Right forelimb (tissue), 1 donor: ENCODE measurements at places on chromosomes 5 and 9.

GRCh38 chr9:136344544-136345280, 17.4 kb downstream of the GPSM1 start:
- no peak for DNase-seq

- DNase-seq = no peak
Measured at GRCh38 chr5:181241393-181241975, 2.2 kb downstream of the RACK1 start.

GRCh38 chr5:39843767-39844166, 419.0 kb upstream of the DAB2 start:
- DNase-seq = no peak

DNA sequence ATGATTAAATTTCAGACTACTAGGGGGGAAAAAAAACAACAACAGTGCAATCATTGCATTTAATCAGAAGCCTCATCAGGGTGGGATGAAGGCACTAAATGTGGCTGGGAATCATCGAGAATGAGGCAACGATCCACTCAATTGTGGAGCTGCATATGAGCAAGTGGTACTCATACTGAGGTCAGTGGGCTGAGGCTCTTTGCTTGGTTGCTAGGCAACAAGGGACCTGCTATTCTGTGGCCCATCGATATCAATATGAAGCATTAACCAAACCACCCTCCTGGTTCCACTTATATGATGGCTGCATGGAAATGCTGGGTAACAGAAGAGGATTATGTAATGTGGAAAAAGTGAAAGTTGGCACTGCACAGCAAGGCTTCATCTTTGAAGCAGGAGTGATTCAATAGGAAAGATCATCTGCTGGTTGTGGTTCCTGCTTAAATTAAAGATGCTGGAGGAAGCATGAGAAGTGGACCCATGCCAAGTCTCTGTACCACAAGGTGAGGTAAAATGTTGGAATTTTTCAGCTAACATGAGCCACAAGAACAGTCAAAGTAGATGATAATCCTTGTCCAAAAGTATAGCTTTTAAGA, 159.8 kb upstream of the HMHB1 start:
- no peak for DNase-seq

DNA sequence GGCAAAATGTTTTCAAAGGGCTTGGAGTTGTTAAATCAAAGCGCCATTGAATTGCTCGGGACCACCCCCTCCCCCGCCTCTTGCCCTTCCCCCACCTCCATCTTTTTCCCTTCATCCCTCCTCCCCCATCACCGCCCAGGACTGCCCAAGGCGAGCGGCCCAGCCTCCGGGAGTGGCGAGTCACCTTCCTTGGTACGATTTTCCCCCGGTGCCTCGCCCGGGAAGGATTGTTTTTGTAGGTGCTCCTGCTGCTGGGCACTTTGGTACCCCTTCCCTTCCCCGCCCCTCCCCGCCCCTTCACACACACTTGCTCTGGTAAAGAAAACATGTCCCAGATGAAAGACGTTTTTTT, 61.2 kb downstream of the TMEM174 start:
- DNase-seq = no peak

DNA sequence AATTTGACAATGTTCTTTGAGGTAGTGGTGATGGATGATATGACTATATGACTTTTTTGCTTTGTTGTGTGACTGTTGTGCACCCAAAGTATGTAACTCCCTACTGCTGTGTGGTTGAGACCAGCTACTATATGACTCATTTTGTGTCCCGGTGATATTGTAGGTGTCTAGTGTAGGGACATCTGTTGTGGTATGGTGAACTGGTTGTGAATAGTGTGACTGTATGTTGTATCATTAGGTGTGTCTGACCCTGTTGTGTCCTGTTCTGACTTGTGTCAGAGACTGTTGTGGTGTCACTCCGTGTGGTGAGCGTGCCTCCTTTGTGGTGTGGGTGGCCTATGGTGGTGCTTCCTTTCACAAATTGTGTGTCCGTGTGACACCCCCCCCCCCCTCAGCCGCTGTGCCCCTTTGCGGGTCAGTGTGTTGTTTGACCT, 11.2 kb upstream of the CXXC5 start:
- peak; percentile 58 for DNase-seq

GRCh38 chr5:11869203-11869602, 35.0 kb downstream of the CTNND2 start:
- DNase-seq = no peak

DNA sequence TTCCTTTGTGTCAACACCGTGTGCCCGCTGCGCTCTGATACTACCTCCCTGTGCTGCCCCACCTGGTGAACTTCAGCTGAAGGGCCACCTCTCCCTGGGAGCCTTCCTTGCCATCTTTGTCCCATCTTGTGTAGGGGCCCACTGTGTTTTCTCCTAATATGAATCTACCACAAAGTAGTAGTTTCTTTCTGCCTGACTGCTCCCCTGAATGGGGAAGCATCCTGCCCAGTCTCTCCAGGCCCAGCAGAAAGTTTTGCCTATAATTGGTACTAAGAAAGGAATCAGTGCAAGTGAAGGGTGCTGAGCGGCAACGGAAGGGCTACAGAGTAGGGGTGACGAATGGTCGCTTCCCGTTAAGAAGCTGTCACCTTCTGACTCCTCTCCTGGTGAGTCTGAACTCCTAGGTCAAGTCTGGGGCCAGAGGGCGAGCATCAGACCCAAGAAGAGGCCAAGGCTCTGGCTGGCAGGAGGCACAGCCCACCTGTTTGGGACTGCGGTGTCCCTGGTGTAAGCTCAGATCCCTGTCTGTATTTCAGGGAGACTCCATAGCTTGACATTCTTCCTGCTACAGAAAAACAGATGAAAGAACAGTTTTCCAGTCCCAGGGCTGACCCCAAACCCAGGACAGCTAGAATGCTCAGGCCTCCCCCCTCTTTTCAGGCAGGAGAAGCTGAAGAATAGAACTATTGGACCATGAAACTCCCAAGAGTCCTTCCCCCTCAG, 24.1 kb downstream of the WWC1 start:
- no peak for DNase-seq

DNA sequence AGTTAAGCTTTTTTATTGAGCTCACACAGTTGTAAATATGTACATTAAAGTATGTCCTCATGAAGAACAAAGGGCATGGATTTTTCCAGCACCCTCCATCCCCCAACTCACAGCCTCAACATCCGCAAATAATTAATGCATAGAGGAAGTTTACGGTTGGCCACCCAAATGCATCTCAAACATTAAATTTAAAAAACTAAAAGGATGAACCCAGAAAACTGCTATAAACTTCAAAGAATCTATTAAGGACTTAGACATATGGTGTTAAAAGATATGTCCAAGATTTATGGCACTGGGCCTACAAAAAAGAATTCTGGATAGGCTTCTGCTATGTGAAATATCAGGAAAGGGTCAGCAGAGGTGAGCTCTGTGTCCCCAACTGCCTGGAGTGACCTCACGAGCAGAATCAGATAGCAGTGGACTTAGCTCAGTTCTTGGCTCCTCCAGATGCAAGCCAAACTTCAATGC, 54.0 kb upstream of the TNC start:
- no peak for DNase-seq

DNA sequence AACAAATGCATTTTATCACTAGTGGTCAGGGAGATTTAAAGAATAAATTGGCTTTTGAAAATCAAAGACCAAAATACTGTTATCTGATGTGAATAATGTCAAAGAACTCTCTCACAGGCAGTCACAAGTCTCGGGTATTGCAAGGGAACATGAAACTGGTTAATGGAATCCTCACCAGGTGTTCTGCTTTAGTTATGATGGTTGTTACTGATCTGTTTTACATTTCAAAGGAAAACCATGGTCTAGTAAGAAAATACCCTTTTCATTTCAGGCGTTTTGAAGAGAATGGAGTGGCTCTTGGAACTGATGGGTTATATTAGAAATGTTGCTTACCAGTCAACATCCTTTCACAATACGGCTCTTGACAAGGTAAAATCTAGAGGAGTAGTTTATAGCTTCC, 43.4 kb downstream of the HACD4 start:
- no peak for DNase-seq

- no peak for DNase-seq
Measured at GRCh38 chr5:137113161-137113560, 386.0 kb downstream of the SPOCK1 start.

- DNase-seq = no peak
Measured at GRCh38 chr9:104618104-104618503, at the start of gene OR13C9. Gene OR13C9 (minus strand): TSS chr9:104618204. CDS start chr9:104618204, 0 bp downstream.

GRCh38 chr5:116360008-116360853, 214.4 kb downstream of the SEMA6A start:
- no peak for DNase-seq

- DNase-seq = no peak
Measured at GRCh38 chr5:149904977-149905376, 39.6 kb downstream of the PDE6A start.

- DNase-seq = peak; percentile 57
Measured at GRCh38 chr5:80672140-80672736, 17.5 kb upstream of the DHFR start.

GRCh38 chr9:82829818-82830217, 233.1 kb downstream of the RASEF start:
- DNase-seq = no peak

DNA sequence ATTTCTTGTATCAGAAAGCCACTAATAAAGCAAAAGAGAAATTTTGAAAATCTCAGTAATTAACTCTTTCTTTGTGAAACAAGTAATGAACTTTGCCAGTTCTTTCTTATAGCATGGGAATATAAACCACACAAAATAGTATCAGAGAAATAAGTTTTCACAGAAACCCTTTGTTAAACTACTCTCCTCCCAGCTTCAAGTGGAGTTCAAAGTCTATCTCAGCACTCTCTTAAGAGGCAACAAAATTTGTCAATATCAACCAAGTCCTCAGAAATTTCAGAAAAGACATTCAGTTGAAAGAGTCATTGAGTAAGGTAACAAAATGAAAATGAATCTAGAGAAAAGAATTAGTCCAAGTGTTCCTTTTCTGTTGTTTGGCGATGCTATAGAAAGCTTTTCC, 89.3 kb downstream of the NTRK2 start:
- no peak for DNase-seq

- DNase-seq = no peak
Measured at GRCh38 chr9:24245988-24246387, 299.7 kb downstream of the IZUMO3 start.

- DNase-seq = no peak
Measured at GRCh38 chr9:130028493-130029222, 14.3 kb downstream of the FNBP1 start.

DNA sequence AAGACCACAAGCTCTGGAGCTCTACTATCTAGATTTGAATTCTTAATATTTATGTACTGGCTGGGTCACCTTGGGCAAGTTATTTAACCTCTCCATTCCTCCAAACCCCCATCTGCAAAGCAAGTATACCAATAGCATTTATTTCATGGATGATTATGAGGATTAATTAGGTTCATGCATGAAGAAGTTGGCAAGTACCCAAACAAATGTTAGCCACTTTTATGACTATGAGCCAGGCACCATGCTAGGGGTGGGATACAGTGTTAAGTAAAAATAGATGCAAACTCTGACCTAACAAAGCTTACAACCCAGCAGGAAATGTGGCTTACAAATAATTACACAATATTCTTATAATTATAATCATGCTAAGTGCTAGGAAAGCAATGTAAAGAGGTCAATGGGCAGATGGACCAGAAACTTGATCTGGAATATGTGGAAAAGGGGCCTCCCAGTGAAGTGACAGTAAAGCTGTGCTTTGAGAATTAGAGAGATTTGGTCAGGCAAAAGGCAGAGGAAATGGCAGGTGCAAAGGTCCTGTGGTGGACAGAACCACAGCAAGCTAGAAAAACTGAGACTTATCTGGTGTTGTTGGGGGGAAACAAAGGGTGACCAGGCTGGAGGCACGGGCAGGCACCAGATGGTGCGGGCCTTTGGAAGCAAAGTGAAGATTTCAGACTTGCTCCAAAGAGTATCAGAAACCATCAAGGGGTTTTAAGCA, 525.2 kb upstream of the TRPC7 start:
- DNase-seq = no peak

DNA sequence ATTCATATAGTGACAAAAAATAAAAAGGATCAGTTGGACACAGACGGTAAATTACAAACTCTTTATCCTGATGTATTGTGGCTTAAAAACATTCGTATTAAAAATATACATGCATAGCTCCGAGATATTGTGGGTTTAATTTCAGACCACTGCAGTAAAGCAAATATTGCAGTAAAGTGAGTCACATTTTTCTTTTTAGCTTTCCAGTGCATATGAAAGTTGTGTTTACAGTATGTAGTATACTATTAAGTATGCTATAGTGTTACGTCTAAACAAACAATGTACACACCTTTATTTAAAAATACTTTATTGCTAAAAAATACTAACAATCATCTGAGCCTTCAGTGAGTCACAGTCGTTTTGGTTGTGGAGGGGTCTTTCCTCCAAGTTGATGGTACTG, 551.8 kb downstream of the CETN3 start:
- no peak for DNase-seq

GRCh38 chr5:55734658-55735057, 3.2 kb upstream of the DDX4 start:
- no peak for DNase-seq

DNA sequence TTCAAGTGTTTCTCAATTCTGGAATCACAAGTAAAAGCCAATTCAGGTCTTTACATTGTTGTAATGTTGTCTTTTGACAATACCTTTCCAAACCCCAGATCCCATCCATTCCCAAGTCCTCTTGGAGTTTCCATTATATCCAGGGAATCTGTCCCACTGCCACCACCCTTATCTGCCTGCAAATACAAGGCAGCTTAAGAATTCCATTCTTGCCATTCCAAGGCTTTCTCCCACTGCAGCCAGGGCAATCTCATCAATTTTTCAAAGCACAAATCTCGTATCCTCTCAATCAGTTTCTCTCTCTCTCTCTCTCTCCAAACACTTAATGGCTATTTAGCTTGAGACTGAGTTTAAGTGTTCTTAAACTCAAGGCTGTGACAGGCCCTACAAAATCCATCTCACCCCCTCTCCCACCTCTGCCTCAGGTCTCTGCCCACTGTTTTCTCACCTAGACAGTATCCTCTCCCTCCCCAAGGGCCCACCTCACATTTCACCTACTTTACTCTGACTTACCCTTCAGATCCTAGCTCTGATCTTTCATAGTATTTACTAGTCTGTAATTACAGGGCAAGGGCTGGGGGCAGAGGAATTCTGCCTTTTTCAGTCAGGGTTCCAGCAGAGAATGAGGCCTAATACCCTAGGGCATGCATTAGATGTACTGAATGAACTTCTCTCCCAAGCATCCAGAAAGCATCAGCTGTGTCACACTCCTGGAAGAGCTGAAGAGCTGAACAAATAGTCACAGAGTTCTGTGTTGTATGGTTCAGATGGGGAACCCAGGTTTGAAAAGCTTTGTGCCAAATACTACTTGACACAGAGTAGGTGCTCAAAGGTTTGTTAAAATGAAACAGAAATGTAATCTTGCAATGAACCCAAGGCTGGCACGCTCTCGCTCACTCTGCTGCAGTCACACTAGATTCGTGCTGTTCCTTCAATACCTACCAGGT, 46.0 kb downstream of the RAPGEF1 start:
- peak; percentile 11 for DNase-seq
